ENCODE measurements at places on chromosomes 7 and 10. TPM values are rescaled to one million over a fixed set of nuclear protein-coding genes. Genes with fewer than 3 reads are reported as not detected.

DNA sequence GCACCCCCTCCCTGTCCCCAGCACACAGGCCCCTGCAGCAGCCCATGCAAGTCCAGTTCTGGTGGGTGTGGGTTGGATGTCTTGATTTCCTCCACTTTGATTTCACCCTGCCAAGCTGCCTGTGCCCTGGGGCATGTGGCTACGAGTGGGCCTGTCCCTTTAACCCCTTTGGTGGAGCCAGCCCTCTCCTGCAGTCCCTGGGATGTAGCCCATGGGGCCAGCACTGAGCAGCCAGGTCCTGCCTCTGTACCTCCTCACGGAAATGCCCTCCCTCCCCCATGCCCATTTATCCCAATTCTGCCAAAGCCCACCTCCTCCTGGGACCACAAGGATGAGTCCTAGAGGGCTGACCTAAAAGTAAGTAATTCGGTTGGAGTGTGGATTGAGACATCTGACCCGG lies 11.9 kb downstream of the COL13A1 start:
- H3K27me3 ChIP-seq = no peaks in the 10 kb centered on the region
- DNase-seq = no peak
- H3K36me3 ChIP-seq = no peaks in the 10 kb centered on the region
- no peaks in the 10 kb centered on the region for H3K4me1 ChIP-seq

GRCh38 chr7:129616530-129616929 lies 5.0 kb downstream of the NRF1 start:
- H3K27ac ChIP-seq = no peak overlapping the region
- no peak for DNase-seq
- no peaks in the 10 kb centered on the region for H3K36me3 ChIP-seq
- no peaks in the 10 kb centered on the region for H3K27me3 ChIP-seq

GRCh38 chr10:12419262-12419847 lies 70.0 kb downstream of the CAMK1D start:
- DNase-seq = peak; percentile 50
- H3K27me3 ChIP-seq = no peaks in the 10 kb centered on the region
- no peak overlapping the region for H3K4me3 ChIP-seq
- peak overlapping the region; percentile 43 for H3K27ac ChIP-seq

Gene TMEM225B
- total RNA-seq = not detected
